Aorta (tissue), 5 donors: ENCODE measurements at places on chromosomes 6 and 20.

DNA sequence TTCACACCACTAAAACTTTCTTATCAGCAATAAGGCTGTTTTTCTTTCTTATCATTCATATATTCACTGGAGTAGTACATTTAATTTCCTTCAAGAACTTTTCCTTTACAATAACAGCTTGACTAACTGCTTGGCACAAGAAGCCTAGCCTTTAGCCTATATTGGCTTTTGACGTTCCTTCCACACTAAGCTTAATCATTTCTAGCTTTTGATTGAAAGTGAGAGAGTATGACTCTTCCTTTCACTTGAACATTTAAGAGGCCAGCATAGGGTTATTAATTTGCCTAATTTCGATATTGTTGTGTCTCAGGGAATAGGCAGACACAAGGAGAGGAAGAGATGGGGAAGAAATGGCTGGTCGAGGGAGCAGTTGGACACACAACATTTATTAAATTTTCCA, 23.6 kb downstream of the THEMIS start:
- DNase-seq, result no peak

DNA sequence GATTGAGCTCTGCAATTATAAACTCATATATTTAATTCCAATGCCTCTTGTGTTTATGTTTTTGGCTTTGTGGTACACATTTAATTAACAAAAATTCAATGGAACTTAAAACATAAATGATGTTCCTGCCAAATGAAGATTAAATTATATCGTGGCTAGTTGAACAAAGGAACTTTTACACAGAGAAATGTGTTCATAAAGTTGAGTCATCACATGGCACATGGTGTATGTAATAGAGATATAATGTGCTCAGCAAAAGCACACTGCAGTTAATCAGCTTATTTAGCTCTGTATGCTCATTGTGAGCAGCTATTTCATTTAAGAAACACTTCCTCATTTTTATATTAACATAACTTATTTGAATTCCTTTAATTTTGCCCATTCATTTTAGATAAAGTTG, 1295.6 kb upstream of the CITED2 start:
- no peak for DNase-seq

- no peak for DNase-seq
Measured at GRCh38 chr6:156396791-156397418, 380.3 kb upstream of the ARID1B start.

GRCh38 chr6:101086473-101086872, 205.3 kb upstream of the ASCC3 start:
- no peak for DNase-seq

DNA sequence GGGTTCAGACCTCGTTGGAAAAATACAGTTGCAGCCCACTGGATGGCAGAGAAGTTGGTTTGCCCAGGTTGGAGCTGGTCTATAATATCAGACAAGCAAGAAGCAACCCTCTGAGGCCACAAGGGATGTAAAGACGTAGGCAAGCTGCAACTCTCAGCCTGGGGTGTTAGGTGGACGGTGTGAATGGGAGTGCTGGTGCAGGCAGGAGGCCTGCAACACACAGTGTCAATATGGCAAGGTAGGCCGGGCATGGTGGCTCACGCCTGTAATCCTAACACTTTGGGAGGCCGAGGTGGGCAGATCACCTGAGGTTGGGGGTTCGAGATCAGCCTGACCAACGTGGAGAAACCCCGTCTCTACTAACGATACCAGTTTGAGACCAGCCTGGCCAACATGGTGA, 10.5 kb downstream of the VPS16 start:
- no peak for DNase-seq

- peak; percentile 65 for DNase-seq
Measured at GRCh38 chr6:133130863-133131262, 110.3 kb upstream of the EYA4 start.

DNA sequence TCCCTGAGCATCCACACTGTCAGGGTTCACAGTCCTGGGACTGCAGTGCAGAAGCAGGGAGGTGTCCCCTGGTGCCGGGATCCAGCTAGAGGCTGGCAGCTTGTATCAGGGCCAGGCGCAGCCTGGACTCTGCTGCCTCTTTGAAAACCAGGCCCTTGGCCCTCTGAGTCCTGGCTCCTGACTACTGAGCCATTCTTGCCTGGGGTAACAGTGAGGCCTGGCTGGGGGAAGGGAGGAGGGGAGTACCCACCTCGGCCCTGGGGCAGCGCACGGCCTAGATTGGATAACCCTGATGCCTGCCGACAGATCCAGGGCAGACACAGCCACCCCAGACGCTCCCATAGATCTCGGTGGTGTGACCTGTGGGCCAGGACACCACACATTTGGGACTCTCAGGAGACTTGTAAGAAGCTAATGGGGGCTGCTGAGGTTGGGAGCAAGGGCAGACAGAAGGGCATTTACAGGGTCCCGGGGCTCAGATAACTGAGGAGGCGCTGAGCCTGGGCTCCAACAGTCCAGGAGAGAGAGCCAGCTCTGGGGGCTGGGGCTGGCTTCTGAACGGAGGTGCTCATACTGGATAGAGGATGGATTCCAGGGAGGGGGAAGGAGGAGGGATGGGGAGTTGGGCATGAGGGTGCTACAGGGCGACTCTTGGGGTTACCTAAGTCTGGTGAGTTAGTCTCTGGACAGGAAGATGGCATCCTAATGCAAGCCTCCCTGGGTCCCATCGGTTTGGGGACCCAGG, 30.5 kb downstream of the SPDEF start:
- peak; percentile 65 for DNase-seq

- DNase-seq, result no peak
Measured at GRCh38 chr6:142846883-142847287, 98.1 kb downstream of the HIVEP2 start.

DNA sequence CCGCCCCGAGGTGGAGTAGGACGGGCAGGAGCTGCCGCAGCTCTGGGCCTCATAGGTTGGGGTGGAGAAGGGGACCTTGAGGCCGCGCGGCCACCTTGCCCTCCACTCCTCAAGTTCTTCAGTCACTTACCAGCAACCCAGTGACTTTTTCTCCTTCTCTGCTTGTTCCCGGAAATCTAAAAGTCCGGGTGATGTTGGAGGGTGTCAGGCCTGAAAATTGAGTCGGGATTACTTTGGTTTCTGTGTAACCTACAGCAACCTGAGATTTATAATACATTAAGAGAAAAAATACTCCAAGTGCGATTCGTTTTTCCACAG, 338 bp downstream of the RWDD1 start:
- DNase-seq, result no peak

DNA sequence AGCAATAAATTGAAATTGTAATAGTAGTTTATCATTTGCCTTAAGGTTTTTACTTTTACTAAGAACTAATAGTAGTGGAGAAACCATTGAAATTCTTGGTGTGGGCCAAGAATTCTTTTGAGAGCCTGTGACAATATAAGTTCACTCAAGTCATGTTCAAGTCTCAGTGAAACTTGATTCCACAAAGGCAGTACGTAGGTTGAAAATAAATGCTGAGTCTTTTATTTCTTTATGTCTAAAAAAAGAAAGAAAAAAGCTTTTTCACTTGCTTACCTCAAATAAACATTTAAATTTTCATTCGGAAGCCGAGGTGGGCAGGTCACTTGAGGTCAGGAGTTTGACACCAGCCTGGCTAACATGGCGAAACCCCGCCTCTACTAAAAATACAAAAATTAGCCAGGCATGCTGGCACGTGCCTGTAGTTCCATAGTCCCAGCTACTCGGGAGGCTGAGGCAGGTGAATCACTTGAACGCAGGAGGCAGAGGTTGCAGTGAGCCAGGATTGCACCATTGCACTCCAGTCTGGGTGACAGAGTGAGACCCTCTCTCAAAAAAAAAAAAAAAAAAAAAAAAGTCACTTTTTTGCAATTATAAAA, 57.8 kb upstream of the NELFCD start:
- no peak for DNase-seq

DNA sequence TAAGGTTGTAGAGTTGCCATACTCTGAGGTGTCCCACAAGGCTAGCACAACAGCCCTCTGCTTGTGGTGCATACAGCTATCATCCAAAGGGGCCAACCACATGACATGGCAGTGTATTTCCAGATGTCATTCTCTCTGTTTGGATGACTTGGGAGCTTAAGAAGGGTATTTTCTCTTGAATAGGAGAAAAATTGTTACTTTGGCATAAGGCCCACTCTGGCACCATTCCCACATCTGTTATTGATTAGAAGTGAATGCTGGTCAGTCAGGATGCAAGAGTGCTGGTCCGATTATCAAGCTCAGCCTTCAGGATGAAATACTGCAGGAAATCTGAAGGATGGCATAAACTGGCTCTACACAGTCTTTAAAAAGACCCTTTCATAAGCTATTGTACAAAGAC, 83.6 kb upstream of the C20orf144 start:
- DNase-seq, result no peak

DNA sequence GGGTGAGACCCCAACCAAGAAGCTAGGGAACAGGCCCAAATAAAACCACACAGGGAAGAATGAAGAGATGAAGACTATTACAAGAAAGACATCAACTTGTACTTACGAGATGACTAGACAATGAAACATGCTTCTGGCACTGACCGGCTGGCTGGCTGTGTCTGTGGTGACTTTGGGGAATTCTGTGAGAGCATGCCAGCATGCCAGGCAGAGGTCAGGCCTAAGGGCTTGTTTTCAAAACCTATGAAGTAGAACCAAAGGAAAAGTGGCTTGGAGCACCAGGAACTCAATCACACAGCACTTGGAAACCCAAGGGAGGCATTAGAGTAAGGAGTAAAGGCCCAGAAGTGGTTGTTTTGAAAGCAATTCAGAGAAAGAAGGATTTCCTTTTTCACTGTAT, 28.4 kb upstream of the GSTA3 start:
- no peak for DNase-seq

DNA sequence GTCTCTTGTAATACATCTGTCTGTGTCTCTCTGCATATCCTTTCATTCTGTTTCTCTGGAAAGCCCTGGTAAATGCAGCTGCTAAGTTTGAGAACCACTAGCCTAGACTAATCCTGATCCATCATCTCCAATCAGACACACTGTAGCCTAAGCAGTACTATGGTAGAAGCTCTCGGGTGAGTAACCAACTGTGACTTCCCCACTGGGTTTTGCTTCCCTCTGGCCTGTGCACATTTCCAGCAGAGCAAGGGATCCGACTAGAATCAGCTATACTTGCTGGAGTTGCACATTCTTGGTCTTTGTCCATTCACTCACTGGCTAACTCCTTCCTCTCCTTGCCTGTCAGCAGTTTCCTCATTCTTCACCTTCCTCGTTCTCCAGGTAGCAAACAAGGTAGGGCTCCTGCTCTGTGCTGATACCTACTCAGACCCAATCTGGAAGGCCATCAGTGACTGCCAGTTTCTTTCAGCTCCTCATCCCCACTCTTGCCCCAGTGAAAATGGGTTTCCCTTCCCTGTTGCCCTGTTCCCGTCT, 184.2 kb downstream of the PLCB4 start:
- no peak for DNase-seq

DNA sequence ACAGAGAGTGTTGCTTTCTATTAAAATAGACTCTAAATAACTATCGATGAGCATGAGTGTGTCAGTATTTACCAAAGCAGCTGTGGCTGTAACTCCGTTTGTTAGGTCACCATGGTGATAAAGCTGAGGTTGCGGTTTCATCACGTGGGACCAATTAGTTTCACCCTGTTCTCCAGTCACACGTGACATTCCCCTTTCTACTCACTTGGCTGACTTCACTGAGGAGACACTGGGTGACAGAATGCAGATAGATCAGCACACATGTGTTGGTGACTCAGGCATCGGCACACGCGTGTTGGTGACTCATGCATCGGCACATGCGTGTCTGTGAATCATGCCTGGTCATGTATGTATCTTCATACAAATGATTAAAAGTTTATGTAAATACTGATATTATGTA, 285.4 kb downstream of the THBS2 start:
- DNase-seq, result no peak

- no peak for DNase-seq
Measured at GRCh38 chr6:70258483-70258882, 44.4 kb downstream of the COL9A1 start.

GRCh38 chr6:15417811-15418210, 171.9 kb downstream of the JARID2 start:
- DNase-seq, result no peak

- DNase-seq, result no peak
Measured at GRCh38 chr6:52887910-52888524, 21.5 kb downstream of the GSTA3 start.

DNA sequence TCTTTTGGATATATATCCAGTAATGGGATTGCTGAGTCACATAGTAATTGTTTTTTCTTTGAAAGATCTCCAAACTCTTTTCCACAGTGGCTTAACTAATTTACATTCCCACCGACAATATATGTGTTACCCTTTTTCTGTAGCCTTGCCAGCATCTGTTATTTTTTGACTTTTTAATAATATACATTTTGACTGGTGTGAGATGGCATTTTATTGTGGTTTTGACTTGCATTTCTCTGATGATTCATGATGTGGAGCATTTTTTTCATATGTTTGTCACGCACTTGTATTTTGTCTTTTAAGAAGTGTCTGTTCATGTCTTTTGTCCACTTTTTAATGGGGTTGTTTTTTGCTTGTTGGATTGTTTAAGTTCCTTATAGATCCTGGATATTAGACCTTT, 58.9 kb upstream of the OPRM1 start:
- no peak for DNase-seq
